ENCODE measurements at places on chromosomes 3 and 15. TPM values are rescaled to one million over a fixed set of nuclear protein-coding genes. Genes with fewer than 3 reads are reported as not detected.

ADIPOQ gene
- total RNA-seq: not detected

GRCh38 chr15:36884936-36885635, 215.3 kb downstream of the MEIS2 start:
- no peak for DNase-seq

GRCh38 chr15:69573815-69574475, 121.3 kb downstream of the RPLP1 start:
- DNase-seq: no peak

DNA sequence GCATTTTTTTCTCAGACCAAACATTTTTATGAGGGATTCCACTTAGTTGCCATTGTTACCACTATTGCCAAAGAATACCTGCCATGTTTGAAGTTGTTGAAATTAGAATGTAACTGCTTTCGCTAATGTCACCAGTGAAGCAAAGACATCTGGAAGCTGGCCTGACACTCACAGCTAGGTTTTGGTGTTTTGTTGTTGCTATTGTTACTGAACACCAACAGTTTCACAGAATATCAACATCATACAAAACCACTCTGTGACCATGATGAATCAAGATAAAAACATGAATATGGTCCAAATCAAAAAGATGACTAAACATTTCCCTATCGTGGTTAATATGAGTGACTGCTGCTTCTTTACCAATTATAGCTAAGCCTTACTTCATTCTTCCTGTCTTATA, 6.9 kb upstream of the CFAP20DC start:
- no peak for DNase-seq
